ENCODE measurements at places on chromosomes 6 and 20.

- DNase-seq = no peak
These were observed 159.3 kb upstream of the ECI2 start for GRCh38 chr6:4294636-4295035.

- DNase-seq = no peak
These were observed 203.9 kb downstream of the PHF3 start for GRCh38 chr6:63839485-63839884.

DNA sequence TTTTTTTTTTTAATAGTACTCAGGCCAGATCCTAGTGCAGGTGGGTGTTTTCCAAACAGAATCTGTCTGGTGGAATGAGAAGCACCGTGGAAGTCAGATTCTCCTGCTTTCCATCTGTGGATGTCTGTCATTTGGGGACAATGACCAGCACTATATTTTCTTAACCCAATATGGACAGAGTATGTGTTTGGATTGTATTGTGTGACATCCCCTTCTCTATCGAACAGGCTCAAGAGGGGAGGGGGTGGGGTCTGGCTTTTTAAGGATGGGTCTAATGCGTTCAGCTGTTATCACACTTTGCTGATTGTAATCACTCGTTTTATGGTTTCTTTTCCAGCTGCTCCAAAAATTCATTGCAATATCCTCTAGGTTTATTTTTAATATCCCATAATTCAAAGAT, 197.5 kb upstream of the CEP162 start:
- no peak for DNase-seq

- DNase-seq = no peak
These were observed 162.1 kb upstream of the TBX18 start for GRCh38 chr6:84926189-84927155.

DNA sequence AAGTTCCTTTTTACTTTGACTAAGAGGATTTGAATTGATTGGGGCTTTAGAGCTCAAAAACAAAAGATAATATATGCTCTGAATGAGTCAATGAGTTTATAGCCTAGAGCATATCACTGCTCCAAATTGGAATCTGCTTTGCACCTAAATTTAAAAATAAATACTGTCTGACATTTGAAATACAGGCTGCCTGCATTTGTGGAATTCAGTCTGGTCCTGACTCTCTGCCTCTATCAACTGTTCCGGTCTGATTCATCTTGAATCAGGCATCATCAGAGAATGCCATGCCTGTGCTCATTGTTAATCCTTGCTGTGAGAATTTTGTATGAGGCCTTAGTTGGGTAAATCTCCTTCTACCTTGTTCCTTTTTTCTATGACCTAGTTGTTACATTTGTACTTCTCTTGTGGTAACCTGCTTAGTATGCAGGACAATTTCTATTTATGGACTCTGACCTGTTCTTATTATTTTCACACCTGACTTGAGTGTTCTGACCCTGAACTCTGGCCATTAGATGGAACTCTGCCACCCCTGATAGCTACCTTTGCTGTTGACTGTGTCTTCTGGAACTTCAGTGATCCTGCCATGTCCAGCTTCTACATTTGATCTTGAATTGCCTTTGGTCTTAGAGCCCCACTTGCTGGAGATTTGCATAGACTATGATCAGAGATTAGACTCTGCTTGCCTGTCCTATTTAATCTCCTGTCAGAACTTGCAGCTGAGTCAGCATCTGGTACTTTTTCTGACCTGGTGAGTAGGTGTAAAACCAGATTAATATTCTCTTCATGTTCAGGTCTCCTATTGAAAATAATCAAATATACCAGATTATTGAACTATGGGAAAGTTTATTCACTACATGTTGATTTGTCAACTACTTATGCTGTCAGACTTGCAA, 442.7 kb upstream of the HS3ST5 start:
- no peak for DNase-seq

DNA sequence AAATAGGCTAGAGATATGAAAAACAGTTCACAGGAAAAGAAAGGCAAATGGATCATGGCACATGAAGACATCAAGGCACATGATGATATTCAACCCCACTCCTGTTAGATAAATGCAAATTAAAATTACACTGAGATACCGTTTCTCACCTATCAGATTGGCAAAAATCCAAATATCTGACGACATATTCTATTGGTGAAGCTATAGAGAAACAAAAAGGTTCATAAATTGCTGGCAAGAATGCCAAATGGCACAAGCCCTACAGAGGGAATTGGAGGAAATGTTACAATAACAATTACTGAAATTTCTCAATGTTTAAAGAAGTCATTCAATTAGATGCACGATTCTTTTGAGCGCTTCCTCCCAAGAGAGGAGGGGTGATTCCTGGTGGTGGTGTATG, 45.3 kb upstream of the DSN1 start:
- DNase-seq = no peak

DNA sequence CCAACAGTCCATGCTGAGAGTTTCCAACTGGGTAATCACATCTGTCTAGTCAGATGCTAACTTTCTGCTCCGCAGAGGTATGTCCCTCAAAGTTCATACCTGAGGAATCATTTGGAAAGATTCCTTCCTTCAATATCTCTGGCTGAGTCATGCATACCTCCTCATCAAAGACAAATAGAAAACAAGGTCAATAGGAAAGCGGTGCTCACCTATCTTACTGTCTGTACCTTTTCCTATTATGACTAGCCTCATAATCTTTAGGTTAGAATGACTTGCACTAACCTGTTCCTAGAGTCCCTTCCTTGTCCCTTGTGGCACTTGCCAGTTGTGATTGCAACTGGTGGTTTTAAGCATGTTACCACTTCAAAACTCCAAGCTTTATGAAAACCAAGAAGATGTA, 78.2 kb upstream of the PTPRK start:
- no peak for DNase-seq

- no peak for DNase-seq
These were observed 34.2 kb downstream of the CEP162 start for GRCh38 chr6:84193114-84193708.

- no peak for DNase-seq
These were observed 53.7 kb downstream of the ANKRD60 start for GRCh38 chr20:58174708-58175280.

DNA sequence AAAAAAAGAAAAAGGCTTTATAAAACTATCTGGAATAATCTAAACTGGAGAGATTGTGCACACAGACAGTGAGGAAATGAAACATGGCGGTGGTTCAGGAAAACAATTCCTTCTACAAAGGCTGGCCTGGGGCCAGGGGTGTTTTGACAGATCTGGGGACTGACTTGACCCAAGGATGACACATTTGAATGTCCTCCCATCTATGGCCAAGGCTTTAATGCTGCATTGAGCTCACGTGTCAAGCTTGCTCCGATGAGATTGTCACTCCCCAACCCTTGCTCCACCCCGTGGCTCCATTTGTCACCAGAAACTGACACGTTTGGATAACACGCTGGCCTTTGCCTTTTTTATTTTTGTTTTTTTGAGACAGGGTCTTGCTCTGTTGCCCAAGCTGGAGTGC, 156.1 kb downstream of the ZFP64 start:
- no peak for DNase-seq

DNA sequence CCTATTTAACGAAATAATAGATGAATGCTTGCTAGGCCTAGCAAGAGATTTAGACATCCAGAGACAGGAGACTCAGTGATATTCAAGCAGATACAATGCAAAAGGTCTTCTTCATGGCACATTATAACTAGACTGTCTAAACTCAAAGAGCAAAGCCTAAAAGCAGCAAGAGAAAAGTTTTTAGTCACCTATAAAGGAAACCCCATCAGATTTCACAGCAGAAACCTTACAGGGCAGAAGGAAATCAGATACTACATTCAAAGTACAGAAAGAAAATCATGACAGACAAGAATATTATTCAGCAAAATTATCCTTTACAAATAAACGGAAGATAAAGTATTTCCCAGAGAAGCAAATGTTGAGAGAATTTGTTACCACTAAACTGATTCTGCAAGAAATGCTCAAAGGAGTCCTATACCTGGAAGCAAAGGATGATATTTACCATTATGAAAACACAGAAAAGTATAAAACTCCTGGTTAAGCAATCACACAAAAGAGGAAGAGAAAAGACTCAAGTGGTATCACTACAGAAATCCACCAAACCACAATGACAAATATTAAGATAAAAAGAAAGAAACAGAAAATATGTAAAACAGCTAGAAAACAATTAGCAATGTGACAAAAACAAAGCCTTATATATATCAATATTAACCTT, 333.7 kb downstream of the MEI4 start:
- no peak for DNase-seq

DNA sequence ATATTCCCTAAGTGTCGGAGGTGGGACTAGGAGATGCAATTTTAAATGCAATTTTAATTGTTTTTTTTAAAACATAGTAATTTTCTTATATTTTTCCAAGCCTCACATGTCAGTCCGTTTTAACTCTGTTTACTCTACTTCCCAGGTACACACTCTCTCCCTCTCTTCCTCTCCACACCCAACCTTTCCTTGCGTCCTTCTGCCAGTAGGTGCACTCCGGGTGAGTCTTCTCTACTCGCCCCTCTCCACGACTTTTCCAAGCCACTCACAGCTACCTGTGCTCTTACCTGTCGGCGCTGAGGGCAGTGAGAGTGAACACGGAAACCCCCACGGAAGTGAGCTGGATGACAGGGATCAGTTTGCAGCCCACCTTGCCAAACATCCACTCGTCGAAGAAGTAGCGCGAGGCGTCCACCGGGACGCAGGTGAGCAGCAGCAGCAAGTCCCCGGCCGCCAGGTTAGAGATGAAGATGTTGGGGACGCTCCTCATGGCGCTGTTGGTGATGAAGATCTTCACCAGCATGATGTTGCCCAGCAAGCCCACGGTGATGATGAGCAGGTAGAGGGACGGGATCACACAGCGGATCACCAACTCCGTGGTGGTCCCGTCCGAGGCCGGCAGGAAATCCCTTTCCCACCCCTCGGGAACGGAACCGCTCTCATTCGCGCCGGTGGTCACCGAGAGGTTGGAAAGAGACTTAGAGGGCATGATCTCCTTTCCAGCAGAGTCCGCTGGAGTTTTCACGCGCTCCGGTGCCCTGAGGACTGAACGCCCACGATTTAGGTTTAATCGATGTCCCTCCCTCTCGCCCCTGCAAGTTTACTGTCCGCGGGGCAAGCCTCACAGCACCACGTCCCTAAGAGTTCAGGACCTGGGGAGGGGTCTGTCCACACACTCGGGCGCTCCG, 44.5 kb upstream of the GJE1 start:
- DNase-seq = no peak

GRCh38 chr6:161076181-161076677, 84.7 kb downstream of the MAP3K4 start:
- no peak for DNase-seq

GRCh38 chr6:64679416-64679815, 1027.6 kb downstream of the EYS start:
- no peak for DNase-seq

- no peak for DNase-seq
These were observed 689 bp upstream of the BLOC1S5 start for GRCh38 chr6:8064638-8065518.

- no peak for DNase-seq
These were observed 40.9 kb downstream of the GHRH start for GRCh38 chr20:37220731-37221130.

- DNase-seq = no peak
These were observed 19.3 kb downstream of the PLCB1 start for GRCh38 chr20:8151372-8151771.

GRCh38 chr20:21556398-21556797, 42.5 kb upstream of the NKX2-2 start:
- no peak for DNase-seq

DNA sequence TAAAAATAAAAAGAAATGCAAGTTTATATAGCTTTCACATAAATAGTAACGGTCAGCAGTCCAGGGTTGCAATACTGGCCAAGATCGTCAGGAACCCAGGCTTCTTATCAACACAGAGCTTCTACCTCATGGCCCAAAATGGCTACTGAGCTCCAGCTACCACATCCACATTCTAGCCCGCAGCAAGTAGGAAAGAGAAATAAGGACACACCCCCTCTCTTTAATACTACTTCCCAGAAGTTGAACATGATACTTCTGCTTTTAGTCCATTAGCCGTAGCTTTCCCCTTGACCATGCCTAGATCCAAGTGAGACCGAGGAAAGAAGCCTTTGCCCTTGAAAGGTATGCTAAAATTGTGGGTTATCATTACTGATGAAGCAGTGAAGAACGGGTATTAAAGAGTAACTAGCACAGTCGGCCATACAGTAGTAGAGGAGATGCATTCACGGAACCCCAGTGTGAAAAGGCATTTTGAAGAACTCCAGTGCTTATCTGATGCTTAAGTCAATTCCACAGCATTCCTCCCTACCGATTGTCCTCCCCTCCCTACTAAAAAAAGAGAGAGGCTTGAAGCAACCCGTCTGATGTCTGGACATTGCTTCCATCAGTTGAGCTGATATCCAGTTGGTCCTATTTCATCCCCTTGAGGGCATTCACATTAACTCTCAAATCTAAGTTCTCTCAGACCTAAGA, 226.9 kb upstream of the RREB1 start:
- no peak for DNase-seq

DNA sequence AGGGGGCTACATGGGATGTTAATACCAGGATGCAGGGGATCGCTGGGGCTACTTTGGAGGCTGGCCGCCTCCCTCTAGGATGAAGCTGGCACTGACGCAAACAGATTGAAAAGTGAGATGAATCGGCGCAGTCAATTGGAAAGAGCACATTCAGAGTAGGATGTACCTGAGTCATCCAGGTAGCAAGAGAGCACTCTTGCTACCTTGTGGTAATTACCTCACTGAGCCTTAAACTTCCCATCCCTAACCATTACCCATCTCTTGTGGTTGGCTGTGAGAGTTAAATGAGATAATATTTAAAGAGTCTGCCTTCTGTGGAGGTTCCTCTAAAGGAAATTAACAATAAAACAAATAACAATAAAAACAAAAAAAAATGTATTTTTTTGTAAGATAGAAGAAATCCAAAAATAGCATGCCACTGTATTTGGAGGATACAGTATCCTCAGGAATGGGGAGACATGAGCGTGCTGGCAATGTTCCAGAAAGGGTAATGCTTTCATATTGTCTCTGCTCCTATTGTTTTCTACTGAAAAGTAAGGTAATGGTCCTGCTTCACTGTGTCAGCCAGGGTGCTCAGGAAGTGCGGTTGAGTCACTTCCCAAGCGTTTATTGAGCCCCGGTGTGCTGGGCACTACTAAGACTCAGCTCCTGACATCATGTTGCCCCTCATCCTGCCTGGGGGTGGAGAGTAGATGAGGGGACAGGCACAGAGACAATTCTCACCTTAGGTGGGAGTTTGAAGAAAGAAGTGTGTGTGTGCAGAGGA, 301.1 kb downstream of the EYA4 start:
- no peak for DNase-seq

GRCh38 chr6:161379834-161380582, 106.1 kb upstream of the AGPAT4 start:
- no peak for DNase-seq

DNA sequence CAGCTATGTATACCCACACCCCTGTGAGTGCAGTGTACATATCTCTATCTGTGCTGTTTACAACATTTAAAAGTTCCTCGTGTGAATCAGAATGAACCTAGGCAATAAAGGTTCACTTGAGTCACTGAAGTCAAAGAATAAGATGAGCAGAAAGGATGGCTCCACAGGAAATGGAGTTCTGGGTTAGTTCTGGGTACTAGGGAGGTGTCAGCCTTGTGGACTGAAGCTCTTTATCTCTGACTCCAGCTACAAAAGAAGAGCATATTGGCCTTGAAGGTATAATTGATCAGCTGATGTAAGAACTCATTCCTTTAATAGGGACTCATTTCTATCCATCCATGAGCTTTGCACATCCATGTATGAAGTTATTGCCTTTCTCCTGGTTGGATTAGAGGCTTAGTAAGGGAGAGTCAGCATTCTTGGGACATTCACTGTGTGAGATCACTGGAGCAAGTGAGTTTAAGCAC, 73.9 kb upstream of the BACH2 start:
- no peak for DNase-seq

GRCh38 chr20:50308166-50308512, 117.5 kb downstream of the CEBPB start:
- DNase-seq = no peak

Measured in activated naive CD4-positive, alpha-beta T cell (primary cell).